B cell (primary cell): ENCODE measurements at places on chromosomes 5 and 9. TPM values are rescaled to one million over a fixed set of nuclear protein-coding genes. Genes with fewer than 3 reads are reported as not detected.

PCDHB6 gene
- not detected in 2 replicates for total RNA-seq

PCDHB7 gene
- not detected in 2 replicates for total RNA-seq

C9orf50 gene
- not detected in 2 replicates for total RNA-seq

STKLD1 gene
- total RNA-seq = 1.1 and 2.7 TPM in 2 replicates

CARTPT gene
- total RNA-seq = not detected in 2 replicates

ACSL6 gene
- total RNA-seq = 0.62 TPM in 1 of 2 replicates, not detected in the other
